ENCODE measurements at places on chromosomes 5 and 9. TPM values are rescaled to one million over a fixed set of nuclear protein-coding genes. Genes with fewer than 3 reads are reported as not detected.

The FOCAD gene
- 53.7 TPM for total RNA-seq

The HTR1A gene
- total RNA-seq = not detected

The TAF11L5 gene
- total RNA-seq = not detected

The GPX8 gene
- total RNA-seq = 72.0 TPM

The DAPK1 gene
- total RNA-seq = 1.0 TPM

The C6 gene
- 0.16 TPM for total RNA-seq

The DAB2 gene
- 79.3 TPM for total RNA-seq

The RHOBTB3 gene
- 296 TPM for total RNA-seq

The POU5F2 gene
- 0.43 TPM for total RNA-seq

The DAP gene
- total RNA-seq = 40.8 TPM

The FCN2 gene
- total RNA-seq = not detected

The ARSK gene
- total RNA-seq = 7.1 TPM

The SCGB3A1 gene
- total RNA-seq = not detected

The CCNJL gene
- under 0.01 TPM for total RNA-seq

The SH3TC2 gene
- 0.34 TPM for total RNA-seq

The FLT4 gene
- 0.09 TPM for total RNA-seq

The TTC23L gene
- 0.52 TPM for total RNA-seq

The LCN1 gene
- not detected for total RNA-seq

The TNFSF8 gene
- not detected for total RNA-seq

The CCNI2 gene
- not detected for total RNA-seq

The ADGRD2 gene
- total RNA-seq = not detected

The IFNK gene
- total RNA-seq = not detected

The PCDHA3 gene
- 0.34 TPM for total RNA-seq

The CD72 gene
- 1.9 TPM for total RNA-seq

The ITK gene
- under 0.01 TPM for total RNA-seq

The PPP1R26 gene
- total RNA-seq = 5.7 TPM

The EIF4E1B gene
- total RNA-seq = not detected

The EXD3 gene
- total RNA-seq = 9.5 TPM

The DMRTA1 gene
- 0.47 TPM for total RNA-seq

The IL13 gene
- not detected for total RNA-seq

The SPINK4 gene
- not detected for total RNA-seq

The ENTPD2 gene
- total RNA-seq = under 0.01 TPM

The LCN10 gene
- total RNA-seq = not detected

The MAMDC4 gene
- 1.1 TPM for total RNA-seq

The SAPCD2 gene
- 0.47 TPM for total RNA-seq

The FGF1 gene
- 0.34 TPM for total RNA-seq
